ENCODE measurements at places on chromosomes 3 and 15.
A peak's percentile ranks its signal among the peaks of the same experiment; 100 is the strongest.

- DNase-seq: no peak
These were observed 574 bp downstream of the CASR start for GRCh38 chr3:122183893-122184590.

DNA sequence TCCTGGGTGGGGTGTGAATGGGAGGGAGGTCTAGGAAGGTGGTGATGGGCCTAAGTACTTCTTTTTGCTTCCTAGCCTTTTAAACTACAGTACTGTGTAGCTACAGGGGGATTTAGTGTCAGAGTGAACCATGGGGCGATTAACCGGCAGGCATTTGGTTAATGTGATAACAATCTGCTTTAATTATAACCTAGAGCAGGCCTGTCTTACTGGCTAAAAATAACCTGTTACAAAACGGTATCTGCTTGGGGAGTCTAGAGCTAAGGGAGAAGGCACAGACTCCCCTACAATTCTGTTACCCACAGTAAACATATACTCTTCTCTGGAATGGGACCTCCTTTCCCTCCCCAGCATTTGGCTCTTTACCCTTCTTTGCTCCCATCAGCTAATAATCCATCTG is 85.4 kb downstream of the RBPMS2 start:
- no peak for DNase-seq

GRCh38 chr3:10780922-10781321 is 35.1 kb upstream of the SLC6A11 start:
- no peak for DNase-seq

- peak; percentile 90 for DNase-seq
These were observed 917.1 kb downstream of the PLOD2 start for GRCh38 chr3:145243875-145244274.

DNA sequence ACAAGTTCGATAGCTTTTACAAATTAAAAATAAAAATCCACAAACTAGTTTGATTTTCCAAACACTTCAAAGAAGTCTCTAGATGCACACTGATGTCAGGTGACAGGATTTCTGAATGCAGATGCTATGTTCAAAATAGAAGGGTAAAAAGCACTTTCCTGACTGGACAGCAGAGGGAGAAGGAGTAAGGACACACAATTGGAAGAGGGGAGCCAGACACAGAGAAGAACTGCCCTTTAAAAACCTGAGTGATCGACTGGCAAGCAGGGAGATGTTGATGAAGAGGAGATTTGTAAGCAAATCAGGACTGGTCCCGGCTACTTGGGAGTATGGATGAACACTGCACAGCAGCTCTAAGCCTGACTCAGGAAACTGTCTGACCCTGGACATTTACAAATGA is 612.8 kb downstream of the MAGI1 start:
- DNase-seq: peak; percentile 29

DNA sequence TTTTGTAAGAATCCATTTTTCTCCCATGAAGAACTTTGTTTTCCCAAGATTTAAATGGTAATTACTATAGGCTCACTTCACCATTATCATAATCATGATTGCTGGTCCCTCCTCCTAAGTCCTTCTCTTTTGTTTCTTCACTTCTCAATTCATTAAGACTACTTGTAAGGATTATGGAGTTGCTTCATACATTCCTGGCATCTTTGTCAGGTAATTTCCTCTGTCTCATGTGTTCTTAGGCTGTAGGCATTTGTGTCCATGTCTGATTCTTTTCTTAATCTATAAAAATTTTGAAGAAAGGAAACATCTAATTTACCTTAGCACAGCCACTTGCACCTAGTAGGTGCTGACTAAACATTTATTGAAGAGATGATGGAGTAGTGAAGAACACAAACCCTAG is 79.9 kb upstream of the SATB1 start:
- DNase-seq: no peak

GRCh38 chr3:39933986-39934693 is 124.7 kb downstream of the MYRIP start:
- DNase-seq: no peak

GRCh38 chr15:57545995-57546394 is 45.7 kb upstream of the MYZAP start:
- DNase-seq: no peak

GRCh38 chr3:102174312-102174712 is 260.5 kb upstream of the ZPLD1 start:
- DNase-seq: peak; percentile 61

- no peak for DNase-seq
These were observed 11.7 kb upstream of the CD47 start for GRCh38 chr3:108102420-108103039.

DNA sequence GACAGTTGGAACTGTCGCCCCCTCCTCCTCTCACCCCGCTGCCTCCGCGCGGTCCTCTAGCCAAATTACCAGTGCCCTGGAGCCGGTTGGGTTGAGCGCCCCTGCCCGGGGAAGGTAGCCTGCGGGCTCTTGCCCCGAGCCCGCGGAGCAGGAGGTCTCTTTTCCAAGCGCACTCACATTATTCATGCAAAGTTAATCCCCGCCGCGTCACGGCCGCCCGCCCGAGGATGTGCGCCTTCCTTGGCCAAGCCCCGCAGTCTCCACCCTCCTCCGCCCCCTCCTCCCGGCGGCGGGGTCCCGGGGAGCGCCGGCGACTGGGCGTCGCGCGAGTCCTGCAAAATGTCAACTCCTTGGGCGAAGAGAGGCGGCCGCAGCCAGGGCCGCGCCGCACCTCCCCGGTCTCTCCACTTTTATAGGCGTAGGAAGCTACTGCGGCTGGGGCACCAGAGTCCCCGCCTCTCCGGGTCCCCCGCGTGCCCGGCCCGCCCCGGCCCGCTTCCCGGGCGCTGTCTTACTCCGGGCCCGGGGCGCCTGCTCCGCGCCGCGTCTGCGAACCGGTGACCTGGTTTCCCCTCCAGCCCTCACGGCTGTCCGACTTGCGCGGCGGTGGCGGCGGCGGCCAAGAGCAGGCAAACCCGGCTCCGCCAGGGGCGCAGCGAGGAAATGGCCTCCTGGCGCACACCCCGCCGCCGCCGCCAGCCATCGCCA is at the start of gene THRB:
Gene THRB, minus strand, starts transcription at position 233 of the 708 bp plus-strand sequence.
- DNase-seq: peak; percentile 38

GRCh38 chr15:51909584-51909983 is 62.0 kb downstream of the LEO1 start:
- DNase-seq: no peak

DNA sequence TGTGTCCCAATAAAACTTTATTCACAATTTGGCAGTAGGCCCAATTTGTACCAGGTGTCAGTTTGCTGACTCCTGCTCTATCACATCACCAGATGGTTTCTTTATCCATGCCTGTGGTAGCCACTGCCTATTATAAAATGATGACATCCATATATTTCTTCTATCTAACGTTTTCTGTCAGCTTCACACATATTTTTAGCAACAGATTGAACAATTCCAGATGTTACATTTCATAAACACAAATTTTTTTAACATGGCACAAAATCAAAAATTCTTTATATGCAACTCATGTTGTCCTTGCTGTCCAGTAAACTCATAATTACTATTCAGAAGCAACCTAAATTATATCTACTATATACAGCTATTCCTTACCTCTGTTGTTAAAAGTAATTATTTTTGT is 1371.6 kb downstream of the NSUN3 start:
- DNase-seq: peak; percentile 1

DNA sequence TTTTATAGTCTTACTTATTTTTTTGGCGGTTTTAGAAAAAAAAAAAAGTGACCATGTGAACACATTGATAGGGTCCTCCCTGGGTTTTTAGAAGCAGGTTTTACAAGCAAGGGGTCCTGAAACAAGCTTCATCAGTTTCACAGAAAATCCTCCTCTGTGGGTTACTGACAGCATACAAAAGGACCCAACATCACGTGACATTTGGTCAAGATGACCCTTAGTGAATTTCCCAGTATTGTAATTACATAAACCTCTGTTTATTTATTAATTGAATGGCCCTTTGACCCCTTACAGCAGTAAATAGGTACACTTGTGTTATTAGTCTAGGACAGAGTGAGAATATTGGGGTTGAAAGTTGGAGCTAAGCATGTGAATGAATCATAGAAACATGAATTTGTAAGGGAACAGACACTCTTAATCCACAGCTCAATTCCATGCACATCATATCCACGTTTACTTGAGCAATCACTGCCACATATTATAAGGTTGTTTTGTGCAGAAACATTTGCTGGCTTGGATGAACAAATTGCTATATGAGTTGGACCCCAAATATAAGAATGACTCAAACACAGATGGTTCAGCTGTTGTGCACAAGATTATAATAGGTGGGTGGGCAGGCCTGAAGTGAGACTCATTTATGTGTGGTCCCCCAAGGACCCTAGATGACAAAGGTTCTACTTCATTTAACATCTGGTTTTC is 137.5 kb downstream of the ZNF385D start:
- no peak for DNase-seq

- DNase-seq: peak; percentile 31
These were observed 66.2 kb downstream of the SSR3 start for GRCh38 chr3:156488767-156489166.

- no peak for DNase-seq
These were observed 3.4 kb upstream of the TAFA4 start for GRCh38 chr3:68935778-68936177.

GRCh38 chr15:67130166-67130565 is 64.8 kb downstream of the SMAD3 start:
- DNase-seq: no peak

GRCh38 chr3:58577269-58577821 is at the start of gene FAM107A:
Gene FAM107A (minus strand): TSS chr3:58577391. CDS start chr3:58569860, 7,531 bp downstream.
- DNase-seq: peak; percentile 85

GRCh38 chr15:49494842-49495241 is 71.8 kb downstream of the FGF7 start:
- peak; percentile 13 for DNase-seq

GRCh38 chr3:82587174-82587573 is 825.7 kb upstream of the GBE1 start:
- DNase-seq: no peak

GRCh38 chr3:11774296-11774877 is 72.3 kb downstream of the TAMM41 start:
- DNase-seq: peak; percentile 57

GRCh38 chr3:68483601-68484000 is 448.7 kb downstream of the TAFA4 start:
- DNase-seq: no peak

DNA sequence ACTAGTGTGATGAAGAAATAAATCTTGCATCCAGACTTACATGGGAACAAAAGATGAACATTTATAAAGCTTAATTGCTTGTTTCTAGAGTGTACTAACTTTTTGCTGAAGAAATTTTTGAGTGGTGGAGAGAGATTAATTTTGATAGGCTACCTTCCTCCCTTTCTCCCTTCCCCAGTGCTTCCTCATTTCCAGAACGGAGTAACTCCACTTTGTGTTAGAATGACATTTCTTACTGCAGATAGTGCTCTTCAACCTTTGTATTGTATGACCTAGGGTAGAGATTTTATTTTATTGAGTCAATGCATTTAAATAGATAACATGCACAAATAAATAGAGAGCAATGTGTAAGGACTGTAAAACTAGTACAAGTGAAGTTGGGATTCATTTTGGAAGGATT is 1.9 kb downstream of the ATP1B3 start:
- no peak for DNase-seq

DNA sequence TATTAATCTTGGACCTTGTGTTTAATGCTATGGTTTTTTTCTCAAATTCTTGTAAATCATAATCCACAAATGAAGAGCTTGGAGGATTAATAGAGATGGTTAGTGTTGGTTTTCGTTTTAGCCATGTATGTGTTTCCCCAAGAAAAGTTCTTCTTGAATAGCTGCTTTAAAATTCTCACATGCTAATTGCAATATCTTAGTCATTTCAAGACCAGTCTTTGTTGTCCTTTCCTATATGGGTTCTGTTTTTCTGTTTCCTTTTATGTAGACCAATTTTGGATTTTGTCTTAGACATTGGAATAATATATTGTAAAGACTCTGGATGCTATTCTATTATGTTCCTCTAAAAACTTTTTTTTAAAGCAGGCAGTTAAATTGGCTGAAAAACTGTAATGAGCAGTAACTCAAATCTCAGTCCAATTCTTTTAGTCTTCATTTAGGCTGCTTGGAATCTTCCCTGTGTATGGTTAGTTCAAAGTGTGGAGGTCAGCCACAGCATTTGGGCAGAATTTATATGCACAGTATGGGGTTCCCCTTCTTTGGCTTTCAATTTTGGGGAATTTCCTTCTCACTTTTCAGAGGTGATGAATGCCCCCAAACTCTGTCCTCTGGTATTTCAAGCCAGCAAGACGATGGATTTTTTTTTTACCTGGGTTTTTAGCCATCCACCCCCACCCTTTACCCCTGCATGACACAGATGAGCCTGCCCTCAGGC is 39.1 kb upstream of the DNAJC13 start:
- no peak for DNase-seq

DNA sequence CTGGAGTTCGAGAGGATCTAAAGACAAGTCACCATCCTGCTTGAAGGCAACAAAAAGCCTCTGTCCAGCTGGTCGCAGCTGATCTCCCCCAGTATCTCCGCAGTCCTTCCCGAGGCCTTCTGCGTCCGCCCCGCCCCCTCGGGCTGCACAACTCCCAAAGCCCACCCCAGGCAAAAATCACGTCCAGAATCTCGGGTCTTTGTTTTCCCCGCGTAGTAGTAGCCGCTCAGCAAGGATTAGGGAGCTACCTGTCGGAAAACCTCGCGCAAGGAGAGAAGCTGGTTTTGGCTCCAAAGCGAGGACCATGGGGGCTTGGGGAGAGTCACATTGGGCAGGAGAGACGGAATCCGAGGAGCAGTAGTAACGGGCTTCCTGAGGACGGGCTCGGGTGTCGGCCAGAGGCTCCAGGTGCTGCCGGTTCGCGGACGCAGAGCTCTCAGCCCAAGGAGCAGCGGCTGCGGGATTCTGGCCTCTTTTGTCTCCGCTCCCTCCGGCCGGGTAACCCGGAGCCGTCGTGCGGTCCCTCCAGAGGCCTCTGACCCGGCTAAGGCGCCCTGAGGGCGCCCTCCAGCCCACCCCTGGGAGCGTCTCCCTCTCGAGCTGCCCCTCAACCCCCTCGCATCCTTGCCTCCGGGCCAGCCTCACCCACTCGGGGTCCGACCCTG is 401 bp downstream of the ZSCAN29 start:
- DNase-seq: peak; percentile 42

DNA sequence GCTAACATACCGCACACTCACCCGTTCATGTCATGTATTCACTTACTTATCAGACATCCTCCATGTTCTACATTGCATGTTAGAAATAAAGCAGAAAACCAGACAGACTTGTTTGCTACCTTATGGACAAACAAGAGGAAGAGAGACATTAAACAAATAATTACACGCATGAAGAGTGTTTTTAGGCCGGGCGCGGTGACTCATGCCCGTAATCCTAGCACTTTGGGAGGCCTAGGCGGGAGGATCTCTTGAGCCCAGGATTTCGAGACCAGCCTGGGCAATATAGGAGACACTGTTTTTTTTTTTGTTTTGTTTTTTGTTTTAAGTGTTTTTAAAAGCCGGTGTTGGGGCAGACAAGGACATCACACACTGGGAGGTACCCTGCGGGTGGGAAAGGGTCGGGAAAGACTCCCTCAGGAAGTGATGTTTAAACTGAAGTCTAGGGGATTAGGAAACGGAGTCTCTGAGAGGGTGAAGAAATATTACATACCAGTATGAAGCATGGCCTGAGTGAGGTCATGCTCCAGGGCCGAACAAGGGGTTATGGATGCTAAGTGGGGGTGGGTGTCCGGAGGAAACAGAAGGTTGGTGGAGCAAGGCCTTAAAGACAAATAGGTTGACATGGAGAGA is 2.1 kb upstream of the USP3 start:
- DNase-seq: peak; percentile 76
